ENCODE measurements at places on chromosomes 1 and 21. TPM values are rescaled to one million over a fixed set of nuclear protein-coding genes. Genes with fewer than 3 reads are reported as not detected.

GRCh38 chr1:232260861-232261260, 369.1 kb downstream of the SIPA1L2 start:
- H3K4me3 ChIP-seq = no peak overlapping the region
- no peaks in the 10 kb centered on the region for H3K36me3 ChIP-seq
- no peaks in the 10 kb centered on the region for H3K4me1 ChIP-seq
- DNase-seq = no peak
- H3K27me3 ChIP-seq = peaks cover 22% of the 10 kb centered on the region

GRCh38 chr1:24070821-24071393, 41.0 kb downstream of the MYOM3 start:
- peaks cover 7% of the 10 kb centered on the region for H3K4me1 ChIP-seq
- peaks cover 25% of the 10 kb centered on the region for H3K27me3 ChIP-seq
- H3K27ac ChIP-seq = no peak overlapping the region
- DNase-seq = peak; percentile 81

DNA sequence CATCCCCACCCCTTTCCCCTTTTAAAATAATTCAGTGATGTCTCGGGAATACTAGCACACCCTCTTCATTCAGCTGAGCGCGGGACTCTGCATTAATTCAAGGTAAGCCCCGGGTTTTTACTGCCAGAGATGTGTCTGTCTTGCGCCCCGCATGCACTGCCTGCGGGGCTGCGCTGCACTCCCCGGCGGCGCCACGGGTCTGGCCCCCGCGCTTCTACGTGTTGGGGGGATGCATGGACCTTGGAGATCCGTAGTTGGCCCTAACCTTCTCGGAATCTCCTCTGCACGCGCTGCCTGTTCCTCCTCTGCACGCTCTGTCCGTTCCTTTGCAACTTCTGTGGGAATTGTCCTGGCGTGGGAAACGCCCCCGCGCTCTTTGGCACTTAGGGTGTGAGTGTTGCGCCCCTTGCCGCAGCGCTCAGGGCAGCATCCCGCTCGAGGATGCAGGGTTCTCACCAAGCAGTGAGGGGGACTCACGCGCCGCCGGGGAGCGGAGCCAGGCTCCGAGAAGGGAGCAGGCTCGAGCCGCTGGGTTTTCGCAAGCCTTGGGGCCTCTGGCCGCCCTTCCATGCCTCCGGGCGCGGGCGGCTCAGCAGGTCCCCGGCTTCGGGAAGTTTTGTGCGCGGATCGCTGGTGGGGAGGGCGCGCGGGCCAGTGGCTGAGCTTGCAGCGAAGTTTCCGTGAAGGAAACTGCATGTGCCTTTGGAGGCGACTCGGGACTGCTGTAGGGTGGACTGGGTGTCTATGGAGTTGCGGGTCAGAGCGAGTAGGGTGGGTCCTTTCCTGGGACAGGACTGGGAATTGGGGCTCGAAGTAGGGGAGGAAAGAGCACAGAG, 165.1 kb upstream of the CACNA1E start:
- peaks cover 4% of the 10 kb centered on the region for H3K4me1 ChIP-seq
- H3K27ac ChIP-seq = no peak overlapping the region
- DNase-seq = no peak
- H3K36me3 ChIP-seq = no peaks in the 10 kb centered on the region
- peak overlapping the region; percentile 2 for H3K4me3 ChIP-seq

DNA sequence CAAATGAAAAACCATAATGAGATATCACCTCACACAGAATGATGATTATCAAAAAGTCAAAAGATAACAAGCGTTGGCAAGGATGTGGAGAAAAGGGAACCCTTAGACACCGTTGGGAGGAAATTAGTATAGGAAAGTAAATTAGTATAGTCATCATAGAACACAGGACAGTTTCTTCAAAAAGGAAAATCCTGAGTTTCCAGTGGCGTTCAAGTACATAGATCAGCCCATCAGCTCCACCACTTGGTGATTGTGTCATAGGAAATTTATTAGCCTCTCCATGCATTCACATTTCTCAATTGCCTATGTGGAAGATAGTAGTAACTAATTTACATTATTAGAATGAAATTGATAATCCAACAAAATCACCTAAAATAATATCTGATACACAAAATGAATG, 20.8 kb upstream of the GBP2 start:
- no peak overlapping the region for H3K27ac ChIP-seq
- no peaks in the 10 kb centered on the region for H3K36me3 ChIP-seq
- H3K4me1 ChIP-seq = no peaks in the 10 kb centered on the region
- no peak overlapping the region for H3K4me3 ChIP-seq
- DNase-seq = no peak

GRCh38 chr1:64234714-64235113, 31.3 kb downstream of the UBE2U start:
- H3K4me1 ChIP-seq = no peaks in the 10 kb centered on the region
- DNase-seq = no peak
- H3K27me3 ChIP-seq = no peaks in the 10 kb centered on the region
- no peaks in the 10 kb centered on the region for H3K36me3 ChIP-seq
- no peak overlapping the region for H3K4me3 ChIP-seq

The UQCRH gene
- 421 TPM for polyA plus RNA-seq

The TMEM240 gene
- 2.2 TPM for polyA plus RNA-seq

The DNMT3L gene
- polyA plus RNA-seq = not detected
